Right cardiac atrium (tissue), 5 donors: ENCODE measurements at places on chromosomes 4 and X. TPM values are rescaled to one million over a fixed set of nuclear protein-coding genes. Genes with fewer than 3 reads are reported as not detected.
A peak's percentile ranks its signal among the peaks of the same experiment; 100 is the strongest.

GRCh38 chr4:48913346-48913745 is 6.8 kb upstream of the OCIAD2 start:
- DNase-seq = no peak

- DNase-seq = no peak
Measured at GRCh38 chr4:24862073-24862751, 50.6 kb downstream of the CCDC149 start.

DNA sequence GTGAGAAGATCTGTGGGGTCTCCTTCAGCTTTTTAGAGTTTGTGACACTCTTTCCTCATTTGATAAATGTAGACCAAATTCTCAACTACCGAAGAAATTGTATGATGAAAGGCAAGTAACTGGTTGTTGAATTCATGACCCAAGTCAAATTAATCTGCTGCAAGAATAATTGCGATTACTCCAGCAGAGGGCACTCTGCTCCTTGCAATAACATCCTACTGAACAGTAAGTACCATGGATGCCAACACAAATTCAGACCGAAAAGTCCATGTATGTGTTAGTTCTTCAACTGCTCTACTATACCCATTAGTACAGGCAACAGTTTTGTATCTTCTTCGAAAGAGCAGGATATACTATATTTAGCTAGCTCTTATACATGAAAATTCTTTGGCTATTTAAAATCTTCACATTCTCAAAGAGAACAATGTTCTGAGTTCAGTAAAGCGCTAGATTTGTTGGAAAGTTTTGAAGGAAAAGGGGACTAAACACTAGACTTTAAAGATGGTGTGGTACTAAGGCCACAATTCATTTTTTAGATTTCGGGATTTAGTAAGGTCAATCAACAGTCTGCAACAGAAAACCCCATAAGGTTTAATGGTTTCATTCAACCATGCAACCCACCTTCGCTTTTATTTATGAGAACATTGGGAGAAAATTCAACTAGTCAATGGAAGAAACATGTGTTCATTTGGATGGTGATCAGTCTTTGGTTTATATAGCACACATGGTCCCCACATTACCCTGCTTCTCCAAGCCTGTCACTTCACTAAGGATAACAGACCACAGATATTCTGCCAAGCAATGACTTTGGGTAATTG is 105.4 kb upstream of the TBC1D9 start:
- peak; percentile 61 for DNase-seq

DNA sequence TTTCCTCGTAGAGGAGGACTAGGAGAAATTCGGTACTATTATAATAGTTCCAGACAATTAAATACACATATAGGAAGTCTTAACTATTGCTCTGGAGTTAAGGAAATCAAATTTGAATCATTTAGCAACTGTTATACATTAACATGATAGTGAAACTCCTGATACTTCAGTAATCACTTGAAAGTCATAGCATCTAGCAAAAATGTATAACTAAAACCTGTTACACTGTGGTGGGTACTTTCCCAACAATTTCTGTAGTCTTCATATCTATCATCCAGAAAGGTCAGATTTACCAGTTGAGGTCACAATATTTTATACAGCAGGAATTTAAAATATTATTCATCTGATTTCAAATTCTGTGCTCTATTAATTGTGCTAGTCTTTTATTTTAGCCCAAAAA is 669.6 kb upstream of the PCDH10 start:
- DNase-seq = no peak

DNA sequence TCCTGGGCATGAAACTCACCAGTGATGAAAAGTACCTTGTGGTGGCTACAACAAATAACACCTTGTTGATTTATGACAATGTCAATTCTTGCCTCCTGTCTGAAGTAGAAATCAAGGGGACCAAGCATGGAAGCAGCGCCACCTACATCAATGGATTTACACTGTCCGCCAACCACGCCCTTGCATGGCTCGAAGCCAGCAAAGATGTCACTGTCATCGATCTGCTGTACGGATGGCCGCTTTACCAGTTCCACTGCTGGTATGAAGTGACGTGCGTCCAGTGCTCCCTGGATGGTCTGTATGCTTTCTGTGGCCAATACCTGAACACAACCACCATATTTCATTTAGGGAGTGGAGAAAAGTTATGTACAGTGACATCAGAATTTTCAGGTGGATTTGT is 200.5 kb downstream of the NWD2 start:
- no peak for DNase-seq

- no peak for DNase-seq
Measured at GRCh38 chrX:30689116-30689515, 35.9 kb downstream of the GK start.

GRCh38 chr4:114028071-114028470 is 48.6 kb upstream of the ARSJ start:
- no peak for DNase-seq

DNA sequence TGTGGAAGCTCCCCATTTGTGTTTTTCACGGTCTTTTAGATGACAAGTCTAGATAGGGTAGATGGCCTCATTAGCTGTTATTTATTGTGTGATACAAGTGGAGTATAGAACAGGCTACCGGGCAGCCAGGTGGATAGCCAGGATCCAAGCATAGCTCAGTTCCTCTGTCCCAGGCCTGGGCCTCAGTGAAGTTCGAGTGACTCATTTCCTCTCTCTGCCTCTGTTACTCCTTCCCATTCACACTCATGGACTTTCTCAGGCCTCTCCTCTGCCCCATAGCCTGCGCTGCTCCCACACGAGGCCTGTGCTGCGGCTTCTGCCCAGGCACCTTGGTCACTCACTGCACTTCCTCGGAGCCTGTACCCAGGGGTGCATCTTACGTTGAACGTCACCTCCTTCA is 54.5 kb downstream of the TENM3 start:
- DNase-seq = no peak

GRCh38 chrX:40120838-40121580 is 23.3 kb upstream of the BCOR start:
- no peak for DNase-seq

DNA sequence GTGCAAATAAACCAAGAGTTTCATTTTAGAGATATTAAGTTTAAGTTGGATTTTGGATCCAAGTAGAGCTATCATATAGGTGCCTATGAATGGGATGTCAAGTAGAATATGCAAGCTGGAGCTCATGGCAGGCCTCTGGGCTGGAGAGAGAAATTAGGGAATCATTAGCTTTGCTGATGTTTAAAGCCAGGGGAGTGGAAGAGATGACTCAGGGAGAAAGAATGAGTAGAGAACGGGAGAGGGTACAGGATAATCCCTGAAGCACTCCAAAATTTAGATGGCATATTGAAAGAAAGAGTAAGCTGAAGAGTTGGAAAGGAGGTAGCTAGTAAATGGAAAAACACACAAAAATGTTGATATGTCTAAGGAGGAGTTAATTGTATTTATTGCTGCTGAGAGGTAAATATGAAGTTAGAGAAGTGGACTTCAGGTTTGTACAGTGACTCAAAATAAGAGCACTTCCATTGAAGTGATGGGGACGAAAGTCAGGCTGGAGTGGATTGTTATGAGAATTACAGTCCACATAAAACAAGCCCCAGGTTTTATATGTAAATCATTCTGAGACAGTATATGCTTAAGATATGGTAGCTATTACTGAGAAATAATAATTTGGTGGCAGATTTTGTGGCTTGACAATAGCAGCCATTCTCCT is 72.5 kb upstream of the GRXCR1 start:
- DNase-seq = no peak

GRCh38 chr4:41427306-41427882 is 110.6 kb upstream of the LIMCH1 start:
- no peak for DNase-seq

DNA sequence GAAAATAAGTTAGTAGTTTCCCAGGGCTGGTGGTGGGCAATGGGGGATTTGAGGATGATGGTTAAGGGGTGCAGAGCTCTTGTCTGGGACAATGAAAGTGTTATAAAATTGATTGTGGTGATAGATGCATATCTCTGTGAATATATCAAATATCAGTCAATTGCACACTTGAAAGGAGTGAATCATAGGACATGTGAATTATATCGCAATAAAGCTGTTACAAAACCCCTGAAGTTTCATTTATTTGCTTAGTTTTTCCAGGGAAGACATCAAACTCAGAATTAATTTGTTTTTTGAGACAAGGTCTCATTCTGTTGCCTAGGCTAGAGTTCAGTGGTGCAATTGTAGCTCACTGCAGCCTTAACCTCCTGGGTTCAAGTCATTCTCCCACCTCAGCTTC is 17.9 kb upstream of the YIPF6 start:
- no peak for DNase-seq

GRCh38 chrX:47745416-47745815 is 86.4 kb upstream of the UXT start:
- DNase-seq = no peak

- no peak for DNase-seq
Measured at GRCh38 chr4:30789219-30789671, 69.1 kb downstream of the PCDH7 start.

DNA sequence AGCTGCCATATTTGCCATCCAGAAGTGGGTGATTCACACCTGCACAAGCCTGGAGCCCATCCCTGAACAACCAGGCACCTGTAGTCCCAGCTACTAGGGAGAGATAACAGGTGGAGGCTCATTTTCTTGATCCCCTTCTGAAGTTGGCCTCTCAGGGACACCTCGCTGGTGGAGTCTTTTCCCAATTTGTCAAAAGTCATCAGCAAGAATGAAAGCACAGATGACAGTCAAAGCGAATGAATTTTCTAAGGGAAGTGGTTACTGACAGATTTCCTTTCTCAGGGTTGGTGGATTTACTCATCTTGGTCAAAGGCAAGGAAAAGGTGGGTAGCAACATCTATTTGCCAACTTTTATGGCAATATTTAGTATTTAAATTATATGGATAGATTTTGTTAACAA is 36.5 kb downstream of the FGFBP1 start:
- no peak for DNase-seq

- no peak for DNase-seq
Measured at GRCh38 chr4:10971800-10972401, 287.3 kb upstream of the CLNK start.

GRCh38 chrX:140440876-140441275 is 64.0 kb downstream of the SOX3 start:
- no peak for DNase-seq

DNA sequence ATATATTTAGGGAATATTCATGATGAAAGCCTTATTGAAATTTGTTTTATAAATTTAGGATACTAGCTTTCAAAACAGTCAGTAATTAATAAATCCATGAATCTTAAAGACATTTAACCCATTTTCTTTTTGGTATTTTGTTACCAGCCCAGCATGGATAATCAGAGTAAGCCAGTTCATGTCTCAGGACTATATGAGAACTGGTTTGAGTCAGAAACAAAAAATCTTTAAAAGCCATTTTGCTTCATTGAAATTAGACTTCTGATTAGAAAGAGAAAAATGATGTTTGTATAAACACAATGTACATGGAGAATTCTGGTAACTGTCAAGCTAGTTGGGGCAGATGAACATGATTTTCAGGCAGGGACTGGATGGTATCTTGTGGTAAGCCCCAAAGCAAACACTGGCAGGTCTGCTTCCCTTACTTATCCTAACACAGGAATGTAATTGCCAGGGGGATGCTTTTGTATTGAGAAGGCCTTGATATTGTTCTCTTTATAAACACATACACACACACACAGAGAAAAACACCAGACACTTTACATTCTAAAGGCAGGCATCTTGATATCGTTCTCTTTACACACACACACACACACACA is 9.4 kb downstream of the ARHGAP10 start:
- DNase-seq = no peak

DNA sequence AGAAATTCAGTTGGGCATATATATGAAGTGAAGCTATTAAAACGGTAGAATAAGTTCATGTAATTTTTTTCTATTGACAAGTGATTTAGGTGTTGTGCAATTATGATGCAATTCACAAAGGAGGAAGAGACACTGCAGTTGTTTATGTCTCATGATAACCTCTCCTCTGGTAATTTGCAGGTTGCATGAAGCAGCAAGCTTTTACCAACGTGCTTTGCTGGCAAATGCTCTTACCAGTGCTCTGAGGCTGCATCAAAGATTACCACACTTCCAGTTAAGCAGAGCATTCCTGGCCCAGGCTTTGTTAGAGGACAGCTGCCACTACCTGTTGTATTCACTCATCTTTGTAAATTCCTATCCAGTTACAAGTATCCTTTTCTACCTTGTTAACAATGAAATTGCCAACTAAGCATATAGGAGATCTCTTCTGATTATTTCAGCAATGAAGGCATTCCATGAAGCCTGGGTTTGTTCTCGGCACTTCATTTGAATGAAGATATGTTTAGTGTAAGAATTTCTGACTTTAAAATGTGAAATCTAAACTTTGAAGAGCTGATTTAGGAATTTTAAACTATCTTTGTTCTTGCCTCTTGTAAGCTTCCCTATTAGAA is 3.9 kb downstream of the TMEM33 start:
- DNase-seq = no peak

- no peak for DNase-seq
Measured at GRCh38 chr4:149141391-149141790, 674.3 kb downstream of the IQCM start.

CXCL11 gene
- total RNA-seq = not detected

ZNF157 gene
- total RNA-seq = not detected

SPANXN5 gene
- not detected for total RNA-seq

PRKG2 gene
- 20.4 TPM for total RNA-seq

PASD1 gene
- not detected for total RNA-seq

TLR3 gene
- total RNA-seq = 8.2 TPM

PDLIM5 gene
- 778 TPM for total RNA-seq

MAGEB2 gene
- total RNA-seq = not detected
